Activated B cell treated with CpG ODN at 0.5 μM for 24 hours (primary cell): ENCODE measurements at places on chromosomes 6 and 20. TPM values are rescaled to one million over a fixed set of nuclear protein-coding genes. Genes with fewer than 3 reads are reported as not detected.

Gene PRSS16
- total RNA-seq: 0.73 and 0.91 TPM in 2 replicates

Gene WASF1
- 5.1 and 6.2 TPM in 2 replicates for total RNA-seq

Gene SCGN
- not detected in 2 replicates for total RNA-seq

Gene ABHD16B
- total RNA-seq: not detected in 2 replicates

Gene SIRPD
- total RNA-seq: 0.37 TPM in 1 of 2 replicates, not detected in the other
